Stimulated activated CD8-positive, alpha-beta memory T cell treated with anti-CD3 and anti-CD28 coated beads, Interleukin-15, amount 100 ng/mL, for 24 hours (primary cell): ENCODE measurements at places on chromosomes 6 and 20.

- no peak for DNase-seq
These were observed 166.9 kb upstream of the TSHZ2 start for GRCh38 chr20:52805296-52805571.

- no peak for DNase-seq
These were observed 94.4 kb upstream of the ADGRF4 start for GRCh38 chr6:47603995-47604394.

- DNase-seq: no peak
These were observed 6.6 kb upstream of the CCR6 start for GRCh38 chr6:167116109-167116837.

DNA sequence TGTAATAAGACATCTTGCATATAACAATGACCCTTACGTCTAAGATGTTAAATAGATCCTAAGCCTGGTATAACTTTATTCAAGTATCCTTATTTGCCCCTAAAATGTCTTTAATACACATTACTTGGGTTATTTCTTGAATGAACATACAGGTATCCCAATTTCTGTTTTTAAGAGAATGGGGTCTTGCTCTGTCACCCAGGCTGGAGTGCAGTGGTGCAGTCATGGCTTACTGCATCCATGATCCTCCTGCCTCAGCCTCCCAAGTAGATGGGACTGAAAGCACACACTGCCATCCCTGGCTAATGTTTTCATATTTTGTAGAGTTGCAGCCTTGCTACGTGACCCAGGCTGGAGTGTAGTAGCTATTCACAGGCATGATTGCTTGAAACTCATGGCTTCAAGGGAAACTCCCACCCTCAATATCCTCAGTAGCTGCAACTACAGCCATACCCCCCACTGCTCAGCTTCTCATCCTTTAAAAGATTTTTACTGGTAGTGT lies 10.4 kb upstream of the ZNFX1 start:
- no peak for DNase-seq

DNA sequence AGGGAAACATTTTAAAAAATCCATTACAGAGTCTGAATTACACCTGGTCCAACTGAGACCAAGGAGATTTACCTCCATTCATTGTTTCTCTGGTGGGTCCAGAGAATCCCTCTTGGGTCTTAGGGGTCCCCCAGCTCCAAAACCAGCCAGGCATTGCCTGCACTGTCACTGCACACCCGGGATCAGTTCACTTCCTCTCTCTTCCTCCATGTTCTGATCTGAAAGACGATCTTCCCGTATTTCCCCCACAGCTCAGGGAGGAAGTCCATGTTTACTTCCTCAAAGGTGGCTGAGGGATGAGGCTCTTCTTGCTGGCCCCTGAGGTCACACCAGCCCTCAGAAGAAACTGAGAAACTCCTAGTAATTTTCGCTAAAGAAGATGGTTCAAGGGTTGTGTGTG lies 159.7 kb downstream of the BMP7 start:
- DNase-seq: no peak

DNA sequence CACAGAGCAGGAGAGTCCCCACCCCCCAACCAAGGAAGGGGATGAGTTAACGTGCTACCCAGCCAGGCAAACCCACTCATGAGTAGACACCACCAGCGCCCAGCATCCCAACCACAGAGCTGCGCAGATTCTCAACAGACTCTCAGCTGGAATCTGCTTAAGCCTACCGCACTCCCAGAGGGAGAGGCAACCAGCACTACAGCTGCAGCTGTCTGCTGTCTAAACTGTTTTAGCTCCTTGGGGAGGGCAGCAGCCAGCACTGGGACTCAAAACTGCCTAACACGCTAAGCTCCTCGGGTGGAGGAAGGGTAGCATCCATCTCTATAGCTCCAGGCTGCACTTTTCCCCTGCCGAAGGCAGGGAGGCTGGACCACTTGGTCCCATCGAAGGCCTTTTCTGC lies 539.8 kb downstream of the EPHA7 start:
- no peak for DNase-seq

DNA sequence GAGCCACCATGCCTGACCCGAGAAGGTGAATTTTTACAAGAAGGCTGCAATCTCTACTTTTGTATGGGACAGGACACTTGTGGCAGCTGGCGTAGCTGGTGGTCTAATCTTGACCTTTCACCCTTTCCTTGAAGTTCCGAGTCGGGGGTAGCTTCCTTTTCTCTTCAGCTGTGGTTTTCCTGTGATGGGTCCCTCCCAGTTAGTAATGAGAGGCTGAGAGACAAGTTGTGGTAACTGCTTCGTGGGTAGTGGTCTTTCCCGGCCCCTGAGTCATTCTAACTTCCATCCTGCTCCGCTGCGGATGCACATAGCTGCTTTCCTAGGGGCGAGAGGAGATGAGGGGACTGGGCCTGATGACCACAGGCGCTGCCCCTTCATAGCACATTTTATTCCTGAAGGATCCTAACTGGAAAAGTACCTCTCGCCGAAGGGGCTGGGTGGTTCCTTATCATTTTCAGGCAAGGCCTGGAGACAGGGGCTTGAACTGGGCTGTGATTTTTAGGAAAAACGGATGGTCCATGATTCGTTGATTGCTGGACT lies 3.1 kb downstream of the SYNJ2 start:
- no peak for DNase-seq

DNA sequence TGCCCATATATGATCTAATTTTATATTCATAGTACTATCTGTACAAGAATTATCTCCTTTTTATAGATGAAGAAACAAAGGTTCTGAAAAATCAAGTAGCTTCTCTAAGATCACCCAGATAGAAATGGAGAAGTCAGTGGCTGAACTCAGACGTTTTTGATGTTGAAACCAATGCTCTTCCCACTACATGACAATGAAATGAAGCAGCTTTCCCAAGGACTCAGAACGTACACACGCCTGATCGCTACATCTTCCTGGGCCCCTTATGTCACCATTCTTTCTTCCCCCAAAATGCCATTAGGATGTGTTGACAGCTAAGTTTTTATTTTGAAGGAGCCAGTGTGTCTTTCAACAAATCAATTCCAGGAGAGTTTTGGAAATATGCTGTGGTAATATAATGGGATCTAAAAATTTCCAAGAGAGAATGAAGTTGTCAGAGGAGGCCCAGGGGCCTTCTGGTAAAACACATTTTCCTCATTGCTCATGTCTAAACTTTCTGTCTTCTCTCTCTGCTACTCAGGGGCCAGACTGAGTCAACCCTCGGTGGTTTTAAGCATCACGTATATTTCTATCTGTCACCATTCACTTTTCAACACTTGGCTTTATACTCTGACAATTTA lies 98.1 kb upstream of the COL21A1 start:
- DNase-seq: no peak

- DNase-seq: no peak
These were observed 29.3 kb upstream of the TSPYL1 start for GRCh38 chr6:116309001-116309400.

DNA sequence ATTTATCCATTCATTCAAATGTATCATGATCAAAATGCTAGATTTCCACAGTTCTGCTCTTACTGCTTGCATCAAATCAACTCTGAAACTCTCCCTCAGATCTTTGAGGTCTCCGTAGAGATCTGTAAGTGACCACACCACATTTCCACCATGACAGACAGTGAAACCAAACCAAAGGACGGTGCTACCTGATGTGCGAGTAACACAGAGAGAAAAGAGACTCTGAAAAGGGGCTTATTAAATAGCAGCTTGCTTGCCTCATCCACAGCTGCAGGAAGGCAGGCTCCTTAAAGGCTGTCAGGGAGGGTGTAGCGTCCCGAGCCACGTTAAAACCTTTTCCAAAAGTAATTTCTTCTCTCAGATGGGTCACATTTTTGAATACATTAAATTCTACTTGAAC lies 335.8 kb downstream of the PACRG start:
- DNase-seq: no peak
